ENCODE measurements at places on chromosomes 7 and 10. TPM values are rescaled to one million over a fixed set of nuclear protein-coding genes. Genes with fewer than 3 reads are reported as not detected.

The TSPAN33 gene
- 5.7 TPM for total RNA-seq

The LDB3 gene
- total RNA-seq, result 4.0 TPM

The MCM10 gene
- 3.7 TPM for total RNA-seq

The MNX1 gene
- total RNA-seq, result not detected

The CADPS2 gene
- total RNA-seq, result 0.32 TPM

The LRRC61 gene
- total RNA-seq, result 1.7 TPM

The ERVW-1 gene
- not detected for total RNA-seq

The AFAP1L2 gene
- total RNA-seq, result 1.8 TPM

The PNLIP gene
- not detected for total RNA-seq

The ACTL6B gene
- total RNA-seq, result not detected

The CACNA2D1 gene
- 32.9 TPM for total RNA-seq

The ZCWPW1 gene
- total RNA-seq, result 2.6 TPM

The SPAM1 gene
- total RNA-seq, result not detected

The CCDC172 gene
- not detected for total RNA-seq

Measured in chondrocyte (in vitro differentiated cells).